ENCODE measurements at places on chromosomes 11 and 22. TPM values are rescaled to one million over a fixed set of nuclear protein-coding genes. Genes with fewer than 3 reads are reported as not detected.

DNAJC4 gene
- total RNA-seq: 9.1 TPM

UBQLN3 gene
- total RNA-seq: not detected

CCDC87 gene
- 0.25 TPM for total RNA-seq

FGF19 gene
- total RNA-seq: not detected

OR4A16 gene
- not detected for total RNA-seq
